ENCODE measurements at places on chromosomes 7 and 10.

GRCh38 chr10:60737242-60737641 lies 41.0 kb upstream of the CDK1 start:
- no peak for DNase-seq

DNA sequence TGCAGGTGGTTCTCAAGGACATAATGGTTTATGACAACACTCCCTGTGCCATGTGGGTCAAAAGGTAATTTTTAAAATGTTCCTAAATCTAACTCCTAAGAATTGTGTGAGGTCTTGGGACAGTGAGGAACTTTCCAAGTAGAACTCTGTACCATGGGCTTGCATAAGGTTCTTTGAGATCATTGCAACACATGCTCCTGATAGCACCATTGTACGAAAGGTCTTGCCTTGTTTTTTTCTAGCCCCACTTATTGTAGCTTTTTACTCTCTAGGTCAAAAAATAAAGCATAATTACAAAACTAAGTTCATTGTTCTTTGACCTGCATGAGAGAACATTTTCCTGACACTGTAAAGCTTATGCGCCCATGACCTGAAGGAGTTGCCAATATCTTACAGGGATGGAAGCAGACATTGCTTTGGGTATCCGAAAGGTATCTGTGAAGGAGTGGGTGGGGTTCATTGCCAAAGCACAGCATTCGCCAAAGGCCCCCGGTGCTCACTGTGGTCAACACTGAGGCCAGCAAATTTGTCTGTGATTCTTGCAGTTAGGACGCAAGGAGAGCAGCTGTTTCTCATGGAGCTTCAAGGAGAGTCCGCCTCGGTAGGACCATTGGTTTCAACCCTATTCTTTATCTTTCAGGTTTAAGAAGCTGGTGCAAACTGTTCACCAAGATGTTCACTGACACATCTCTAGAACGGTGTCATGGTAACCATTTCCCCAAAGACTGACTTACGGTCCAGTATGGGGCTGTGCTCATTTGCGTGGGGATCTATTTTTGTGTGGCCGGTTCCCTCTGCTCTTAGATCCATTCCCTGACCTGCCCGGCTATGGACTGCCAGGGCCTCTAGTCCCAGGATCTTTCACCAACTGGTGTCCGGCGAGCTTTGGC lies 7.6 kb upstream of the PRKAG2 start:
- DNase-seq = no peak

- no peak for DNase-seq
Observed at GRCh38 chr10:49139028-49139845, 5.4 kb upstream of the FAM170B start.

- DNase-seq = no peak
Observed at GRCh38 chr10:91250341-91250740, 29.9 kb downstream of the PCGF5 start.

DNA sequence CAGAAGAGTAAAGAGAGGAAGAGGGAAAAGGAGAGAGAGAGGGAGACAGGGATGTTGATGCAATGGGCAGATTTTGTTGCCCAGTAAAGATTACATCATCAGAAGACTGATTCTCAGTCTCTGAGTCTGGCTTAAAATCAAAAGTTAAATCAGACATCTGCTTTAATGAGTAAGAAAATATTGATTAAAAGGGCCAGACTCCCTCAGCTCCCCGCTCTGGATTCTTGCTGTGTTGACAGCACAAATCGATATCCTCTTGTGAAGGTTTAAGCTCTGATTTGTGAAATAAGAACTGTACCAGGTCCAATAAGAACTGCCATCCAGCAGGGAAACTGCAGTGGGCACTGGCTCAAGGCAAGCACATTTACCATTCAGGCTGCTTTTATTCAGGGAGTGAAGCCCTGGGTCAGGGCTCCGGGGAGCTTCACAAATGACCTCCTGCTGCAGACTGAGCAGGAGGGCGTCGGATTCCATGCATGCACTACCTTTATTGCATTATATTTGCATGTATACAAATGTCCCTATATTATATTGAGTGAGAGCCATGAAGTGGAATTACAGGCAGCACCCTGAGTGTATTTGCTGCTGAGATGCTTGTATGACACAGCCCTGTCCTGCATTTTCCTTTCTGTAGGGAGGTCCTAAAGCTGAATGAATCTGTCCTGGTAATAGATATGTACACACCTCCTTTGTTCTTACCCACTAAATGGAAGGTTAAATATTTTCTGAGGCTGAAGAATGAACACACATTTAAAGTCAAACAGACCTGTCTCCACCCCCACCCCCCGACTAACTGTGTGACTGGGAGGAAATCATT lies 401.5 kb downstream of the REEP3 start:
- DNase-seq = no peak

DNA sequence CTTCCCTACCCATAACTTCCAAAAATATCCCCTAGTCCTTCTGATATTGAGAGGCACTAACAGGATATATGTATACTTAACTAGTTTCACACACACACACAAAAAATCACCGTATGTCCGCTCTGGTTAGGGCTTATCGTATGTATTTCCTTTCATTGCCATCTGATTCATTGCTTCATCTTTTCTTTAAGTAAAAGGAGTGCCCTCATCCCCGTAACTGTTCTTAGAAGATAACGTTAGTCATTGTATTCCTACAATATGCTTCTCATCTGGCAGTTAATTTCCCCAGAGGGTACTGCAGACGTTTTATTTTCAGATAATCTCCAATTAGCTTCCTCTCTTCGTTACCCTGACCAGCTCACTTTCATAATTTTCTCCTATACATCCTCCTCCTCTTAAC lies 37.3 kb downstream of the NRCAM start:
- DNase-seq = no peak

GRCh38 chr7:109699661-109700060 lies 1130.0 kb downstream of the DNAJB9 start:
- no peak for DNase-seq

Measured in Jurkat, Clone E6-1 (cell line).